OCI-LY7 (cell line): ENCODE measurements at places on chromosomes 5 and 9.
A peak's percentile ranks its signal among the peaks of the same experiment; 100 is the strongest.

- DNase-seq = no peak
These were observed 255 bp upstream of the TRPM6 start for GRCh38 chr9:74887981-74888370.

GRCh38 chr9:115058684-115059315 is 59.2 kb downstream of the TNC start:
- no peak for DNase-seq

DNA sequence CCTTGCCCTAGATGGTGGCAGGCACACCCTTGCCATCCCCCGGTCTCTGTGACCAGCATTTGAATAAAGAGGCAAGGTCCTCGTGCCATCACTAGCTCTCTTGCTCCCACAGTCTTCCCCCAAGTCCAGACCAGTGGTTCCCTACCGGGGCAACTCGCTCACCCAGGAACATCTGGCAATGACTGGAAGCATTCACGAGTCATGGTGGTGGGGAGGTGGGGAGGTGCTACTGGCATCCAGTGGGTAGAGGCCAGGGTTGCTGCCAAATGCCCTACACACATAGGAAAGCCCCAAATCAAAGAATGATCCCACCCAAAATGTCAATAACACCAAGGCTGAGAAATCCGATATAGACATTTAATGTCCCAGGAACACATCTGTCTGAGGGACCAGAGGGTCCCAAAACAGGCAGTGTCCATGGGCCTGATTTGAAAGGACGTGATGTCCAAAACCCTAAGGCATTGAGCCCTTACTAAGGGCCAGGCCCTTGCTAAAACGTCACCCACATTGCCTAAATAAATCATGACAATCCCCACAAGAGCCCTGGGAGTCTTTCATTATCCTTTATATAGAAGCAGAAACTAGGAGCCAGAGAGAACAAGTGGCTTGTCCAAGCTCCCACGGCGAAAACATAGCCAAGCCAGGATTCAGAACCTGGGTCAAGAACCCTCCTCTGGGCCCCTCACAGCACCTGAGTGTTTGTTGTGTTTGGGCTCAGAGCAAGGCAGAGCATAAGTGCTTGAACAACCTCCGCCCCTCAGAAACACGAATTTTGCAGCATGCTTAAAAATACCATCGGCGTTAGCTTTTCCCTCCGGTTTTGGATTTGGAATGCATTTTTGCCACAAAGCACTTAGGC is 119.3 kb upstream of the WWC1 start:
- DNase-seq = no peak

DNA sequence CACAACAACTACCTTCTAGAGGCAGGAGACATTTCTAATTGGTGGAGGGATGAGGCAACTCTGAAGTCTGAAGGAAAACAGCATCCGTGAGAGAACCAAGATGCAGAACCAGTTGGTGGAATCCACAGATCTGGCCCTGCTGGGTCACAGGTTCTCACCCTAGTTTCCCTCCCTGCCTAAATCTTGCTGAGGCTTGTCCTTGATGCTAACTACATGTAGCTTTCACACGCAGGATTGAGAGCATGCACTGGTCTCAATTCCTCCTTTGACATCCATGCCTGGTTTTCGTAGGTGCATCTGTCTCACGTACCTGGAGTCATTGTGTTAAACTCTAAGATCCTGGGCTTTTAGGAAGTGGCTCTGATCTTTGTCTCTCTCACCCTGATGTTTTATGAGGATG is 9.7 kb upstream of the F2RL1 start:
- no peak for DNase-seq

- no peak for DNase-seq
These were observed 1804.6 kb upstream of the ACO1 start for GRCh38 chr9:30579810-30580209.

DNA sequence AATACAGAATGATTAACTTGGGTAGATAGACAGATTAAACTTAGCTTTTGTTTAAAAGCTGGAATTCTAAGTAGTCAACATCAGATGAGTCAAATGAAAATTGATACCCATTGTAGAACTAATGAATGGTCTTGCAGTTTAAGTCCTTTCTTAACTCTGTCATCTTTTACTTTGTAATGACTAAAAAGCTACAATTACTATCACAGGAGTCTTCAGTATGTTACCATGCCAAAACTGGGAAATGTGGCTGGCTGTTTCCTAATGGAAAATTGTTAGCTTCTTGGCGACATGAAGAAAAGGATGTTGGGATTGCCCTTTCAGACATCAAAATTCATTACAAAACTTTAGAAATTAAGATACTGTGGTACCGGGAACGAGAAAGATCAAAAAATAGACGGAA is 20.2 kb upstream of the ANXA1 start:
- no peak for DNase-seq

DNA sequence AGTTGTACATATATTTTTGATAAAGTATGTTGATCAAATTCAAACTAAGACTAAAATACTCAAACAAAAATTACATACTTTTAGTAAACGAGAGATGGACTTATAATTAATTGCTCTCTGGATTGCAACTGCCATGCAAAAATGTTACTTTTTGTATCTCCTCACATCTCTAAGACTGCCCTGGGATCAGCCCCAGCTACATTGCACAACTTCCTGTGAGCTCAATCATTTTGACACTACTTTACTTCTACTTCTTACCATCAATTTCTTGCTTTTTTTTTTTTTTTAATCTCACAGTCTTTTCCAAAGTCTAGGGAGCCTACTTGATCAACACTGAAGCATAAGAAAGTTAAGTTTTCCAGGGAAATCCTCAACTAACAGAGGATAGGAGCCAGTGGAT is 506.0 kb upstream of the CDH10 start:
- DNase-seq = no peak

GRCh38 chr9:82923092-82923911 is 139.6 kb downstream of the RASEF start:
- peak; percentile 14 for DNase-seq
